ENCODE measurements at places on chromosomes 5 and 9.

GRCh38 chr9:134333234-134333873, 7.1 kb downstream of the RXRA start:
- DNase-seq = no peak

DNA sequence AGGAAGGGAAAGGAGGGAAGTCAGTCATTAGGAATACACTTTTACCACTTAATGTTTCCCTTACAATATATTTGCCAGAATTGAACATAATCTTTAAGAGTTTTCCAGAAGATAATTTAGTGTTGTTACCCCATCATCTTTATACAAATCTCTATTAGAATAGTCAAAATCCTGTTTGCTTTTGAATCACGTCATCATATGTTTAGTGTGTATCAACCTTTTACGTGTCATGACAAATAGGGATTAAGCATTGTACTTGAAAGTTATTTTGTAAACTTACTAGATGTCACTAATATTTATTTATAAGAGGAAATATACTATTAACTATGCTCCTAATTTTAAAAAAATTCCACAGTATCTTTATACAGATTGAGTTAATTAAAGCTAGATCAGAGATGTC, 1899.5 kb downstream of the MAT2B start:
- DNase-seq = no peak

- DNase-seq = no peak
Observed at GRCh38 chr5:36158144-36158543, 6.2 kb downstream of the SKP2 start.

GRCh38 chr5:171913987-171914273, 92.5 kb downstream of the FBXW11 start:
- no peak for DNase-seq

DNA sequence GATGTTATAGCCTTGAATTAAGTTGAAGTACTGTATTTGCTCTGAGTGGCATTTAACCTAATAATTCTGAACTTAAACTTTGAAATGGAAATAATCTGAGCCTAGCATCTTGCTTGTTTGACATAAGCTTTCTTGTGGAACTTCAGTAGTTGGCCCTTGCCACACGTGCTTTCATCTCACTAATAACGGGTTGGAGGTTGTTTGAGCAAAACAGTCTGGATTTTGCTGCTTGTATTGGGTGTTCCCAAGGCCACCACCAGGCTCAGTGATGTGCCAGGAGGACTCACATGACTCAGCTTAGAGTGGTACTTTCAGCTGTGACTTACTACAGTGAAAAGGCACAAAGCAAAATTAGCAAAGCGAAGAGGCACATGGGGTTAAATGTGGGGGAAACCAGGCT, 35.7 kb downstream of the SECISBP2 start:
- DNase-seq = no peak

GRCh38 chr5:40154194-40154593, 525.5 kb upstream of the PTGER4 start:
- DNase-seq = no peak

- no peak for DNase-seq
Observed at GRCh38 chr9:97536480-97536879, 35.0 kb downstream of the TMOD1 start.

- no peak for DNase-seq
Observed at GRCh38 chr5:44997506-44997905, 188.8 kb downstream of the MRPS30 start.

- no peak for DNase-seq
Observed at GRCh38 chr9:110546411-110546871, 33.1 kb downstream of the SVEP1 start.

DNA sequence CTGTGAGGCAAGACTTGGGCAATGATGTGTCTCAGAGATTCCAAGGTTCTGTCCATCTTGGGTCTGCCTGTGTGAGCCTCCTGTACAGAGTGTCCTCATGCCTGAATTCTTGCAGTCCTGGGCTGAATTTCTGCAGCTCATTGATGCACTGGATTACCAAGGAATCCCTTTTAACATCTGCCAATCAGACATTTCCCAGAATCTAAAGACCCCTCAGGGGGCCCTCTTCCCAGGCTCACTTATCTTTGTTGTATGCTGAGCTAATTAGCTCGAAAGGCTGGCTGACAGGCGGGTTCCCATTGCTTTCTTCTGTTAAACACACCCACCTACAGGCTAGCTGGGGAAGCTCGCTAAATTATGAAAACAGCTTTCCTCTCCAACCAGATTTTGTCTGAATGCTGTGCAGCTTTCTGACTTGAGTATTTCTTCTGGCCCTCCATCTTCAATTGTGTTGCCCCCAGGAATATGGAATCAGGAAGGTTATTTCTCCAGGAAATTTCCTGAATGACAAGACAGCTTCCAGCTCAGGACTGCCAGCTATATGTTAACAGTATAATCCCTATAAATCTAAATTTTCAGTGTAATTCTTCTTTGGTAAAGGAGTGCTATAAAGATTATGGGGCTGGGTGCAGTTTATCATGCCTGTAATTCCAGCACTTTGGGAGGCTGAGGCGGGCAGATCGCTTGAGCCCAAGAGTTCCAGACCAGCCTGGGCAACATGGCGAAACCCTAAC, at the start of gene LIX1:
Gene LIX1 (minus strand): TSS at position 91 of the 734 bp plus-strand sequence. CDS start 35 bp downstream, at position 56.
- no peak for DNase-seq

DNA sequence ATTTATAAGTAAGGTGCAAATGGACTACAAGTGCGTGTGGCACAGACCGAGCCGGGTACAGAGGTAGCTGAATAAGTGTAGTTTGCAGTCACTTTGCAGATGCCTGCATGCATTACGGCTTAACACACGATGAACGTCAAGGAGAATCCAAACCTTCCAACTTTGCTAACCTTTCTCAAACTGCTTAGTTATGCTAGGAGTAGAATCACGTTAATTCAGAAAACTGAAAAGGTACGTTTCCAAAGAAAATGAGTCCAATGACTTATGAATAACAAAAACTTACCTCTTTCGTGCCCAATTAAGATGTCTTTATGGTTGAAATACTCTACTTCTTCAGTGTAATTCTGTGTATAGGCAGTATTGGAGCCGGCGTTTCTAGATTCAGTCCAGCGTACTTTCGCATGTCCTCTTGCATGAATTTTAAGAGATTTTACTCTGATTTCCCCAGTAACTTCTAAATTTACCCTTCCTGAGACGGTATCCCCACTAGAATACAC, 539 bp downstream of the ARRDC3 start:
- DNase-seq = no peak

DNA sequence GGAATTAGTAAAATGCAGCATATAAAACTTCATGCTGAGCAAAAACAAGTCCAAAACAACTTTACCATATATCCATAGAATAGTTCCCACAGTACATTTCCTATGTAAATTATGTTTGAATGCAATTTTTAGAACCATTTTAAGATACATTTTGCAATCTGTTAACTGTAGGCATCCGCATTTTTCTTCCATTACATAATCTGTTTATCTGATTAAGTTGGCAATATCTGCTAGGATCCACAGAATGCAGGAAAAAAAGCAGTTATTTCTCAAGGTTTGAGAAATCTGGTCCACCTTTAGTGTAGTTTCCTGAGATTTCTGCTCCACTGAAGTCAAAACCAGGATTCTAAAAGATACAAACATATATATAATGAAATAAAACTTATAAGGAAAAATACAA, 6.2 kb downstream of the NUDCD2 start:
- DNase-seq = no peak

DNA sequence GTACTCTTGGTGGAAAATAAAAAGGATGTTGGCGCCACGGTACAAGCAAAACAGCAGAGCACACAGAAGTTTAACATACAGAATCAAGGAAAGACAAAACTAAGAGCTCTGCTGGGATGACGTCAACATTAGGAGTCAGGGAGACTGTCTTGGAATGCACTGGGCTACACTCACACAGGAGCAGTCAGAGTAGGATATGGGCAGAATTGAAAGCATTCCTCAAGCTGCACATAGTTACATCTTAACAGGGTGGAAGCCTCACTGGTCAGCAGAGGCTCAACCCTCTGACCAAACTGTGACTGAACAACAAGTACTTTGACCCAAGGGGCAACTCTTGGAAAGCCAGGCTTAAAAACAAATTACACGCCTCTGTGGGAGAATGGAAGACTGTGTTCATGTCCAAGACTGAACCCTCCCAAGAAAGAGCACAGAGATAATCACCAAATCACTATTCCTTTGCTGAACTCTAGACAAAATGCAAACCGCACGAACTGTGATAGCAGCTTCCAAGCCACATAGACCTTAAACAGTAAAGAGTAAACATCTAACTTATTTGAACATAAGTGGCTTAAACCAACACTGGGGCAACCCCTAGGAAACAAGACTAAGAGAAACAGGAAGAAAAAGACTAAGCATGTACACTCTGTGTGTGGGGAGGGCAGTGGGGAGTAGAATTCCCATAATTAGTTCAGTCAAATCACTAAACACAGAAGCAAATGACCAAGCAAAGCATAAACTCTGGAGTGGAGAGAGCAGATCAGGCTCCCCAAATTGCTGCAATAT, 772.7 kb downstream of the PRELID2 start:
- no peak for DNase-seq

- DNase-seq = no peak
Observed at GRCh38 chr5:111863801-111864200, 106.8 kb upstream of the NREP start.

DNA sequence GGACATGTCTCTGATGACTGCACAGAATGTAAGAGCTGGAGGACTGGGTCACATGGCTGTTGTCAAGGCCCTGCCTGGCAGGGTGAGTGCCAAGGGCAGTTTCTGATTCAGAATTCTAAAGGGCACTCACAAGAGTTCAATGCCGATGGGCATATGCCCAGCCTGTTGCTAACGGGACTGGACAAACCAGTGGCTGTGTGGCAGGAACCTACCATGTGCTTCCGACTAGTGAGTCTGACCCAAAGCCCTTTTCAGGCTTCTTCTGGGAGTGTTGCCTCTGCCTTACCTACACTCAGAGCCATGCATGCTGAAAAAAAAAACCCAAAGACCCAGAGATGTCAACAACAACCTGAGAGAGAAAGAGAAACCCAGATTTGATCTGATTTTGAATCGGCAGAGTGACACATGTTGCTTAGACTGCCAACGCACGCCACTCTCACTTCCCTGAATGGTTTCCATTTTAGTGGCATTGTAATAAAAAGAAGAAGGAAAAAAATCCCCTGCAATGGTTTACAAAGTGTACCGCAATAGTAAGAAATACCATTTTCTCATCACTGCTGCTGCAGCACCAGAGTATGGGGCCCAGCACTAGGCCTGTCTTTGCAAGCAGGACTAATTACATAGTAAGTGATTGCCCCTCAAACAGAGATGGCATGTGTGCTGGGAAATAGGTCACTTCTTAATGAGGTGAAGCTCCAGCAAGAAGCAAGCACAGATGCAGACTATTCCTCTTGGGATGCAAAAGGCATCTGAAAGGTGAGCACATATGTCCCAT, 194.3 kb downstream of the PALM2AKAP2 start:
- no peak for DNase-seq

- DNase-seq = no peak
Observed at GRCh38 chr5:137622850-137623249, 113.0 kb downstream of the KLHL3 start.

DNA sequence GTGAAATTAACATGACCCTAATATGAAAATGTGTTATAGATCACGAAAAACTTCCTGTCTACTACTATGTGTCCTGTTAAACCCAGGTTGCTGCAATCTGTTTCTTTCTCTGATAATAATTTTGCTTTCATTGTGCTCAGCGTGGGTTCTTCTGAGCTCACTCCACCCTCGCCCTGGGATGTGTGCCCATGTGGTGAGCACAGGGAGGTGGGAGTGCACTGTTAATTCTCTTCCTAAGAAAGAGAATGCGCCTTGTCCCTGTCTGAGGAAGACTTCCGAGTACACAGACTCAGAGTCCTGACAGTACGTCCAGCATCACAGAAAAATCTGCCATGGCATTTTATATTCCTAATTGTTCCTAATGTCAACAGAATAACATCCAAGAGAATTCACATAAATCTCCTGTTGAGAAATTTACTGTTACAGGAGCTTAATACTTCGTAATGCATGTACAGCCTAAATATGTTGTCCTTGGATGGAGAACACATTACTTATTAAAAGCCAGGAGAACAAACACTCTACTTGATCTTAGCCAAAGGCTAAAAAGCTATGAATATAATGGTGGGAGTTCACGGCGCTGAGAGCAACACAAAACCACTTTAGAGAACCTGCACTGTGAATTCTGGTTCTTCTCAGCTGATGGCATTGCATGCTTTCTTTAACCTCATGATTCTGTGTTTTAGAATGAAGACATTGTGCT, 102.6 kb downstream of the PDE4D start:
- DNase-seq = no peak

- DNase-seq = no peak
Observed at GRCh38 chr5:14187660-14188059, 44.5 kb downstream of the TRIO start.

DNA sequence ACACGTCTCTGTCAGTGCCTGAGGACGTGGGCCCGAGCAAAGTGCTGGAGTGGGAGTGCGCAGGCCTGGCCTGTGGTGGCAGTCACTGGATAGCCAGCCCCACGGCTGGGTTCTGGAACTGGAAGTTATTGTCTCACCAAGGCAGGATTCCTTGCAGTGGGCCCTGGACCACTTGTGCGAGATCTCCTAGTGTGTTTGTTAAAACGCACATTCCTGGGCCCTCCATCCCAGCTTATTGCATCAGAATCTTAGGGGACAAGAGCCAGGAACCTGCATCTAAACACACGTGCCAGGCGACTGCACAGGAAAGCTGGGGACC, 26.9 kb downstream of the PTPA start:
- no peak for DNase-seq

GRCh38 chr5:100706776-100707175, 171.6 kb downstream of the FAM174A start:
- no peak for DNase-seq

- no peak for DNase-seq
Observed at GRCh38 chr5:113043491-113043931, 66.9 kb downstream of the DCP2 start.

DNA sequence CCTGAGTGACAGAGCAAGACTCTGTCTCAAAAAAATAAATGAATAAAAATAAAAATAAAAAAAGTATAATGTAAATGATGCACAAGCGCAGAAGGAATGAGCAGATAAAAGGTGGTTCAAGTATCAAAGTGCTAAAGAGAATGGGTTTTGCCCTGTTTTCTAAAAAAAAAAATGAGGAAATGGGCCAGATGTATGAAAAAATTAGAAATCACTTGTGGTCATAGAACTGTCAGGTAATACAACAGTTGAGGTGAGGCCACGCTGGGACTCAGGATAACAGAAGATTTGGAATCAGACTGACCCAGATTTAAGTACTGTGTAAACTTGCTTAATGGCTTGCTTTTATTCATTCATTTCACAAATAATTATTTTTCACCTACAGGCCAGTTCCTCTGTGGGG, 69.8 kb downstream of the MAPKAP1 start:
- DNase-seq = no peak

- peak; percentile 33 for DNase-seq
Observed at GRCh38 chr5:146751781-146752401, 126.7 kb downstream of the PPP2R2B start.

All from stimulated activated CD8-positive, alpha-beta memory T cell treated with anti-CD3 and anti-CD28 coated beads, Interleukin-4, amount 100 ng/mL, for 1 hour (primary cell).